Activated CD4-positive, alpha-beta T cell treated with anti-CD3 and anti-CD28 coated beads, Interleukin-2, amount 50 U/mL, for 1 hour (primary cell): ENCODE measurements at places on chromosomes 7 and 10.

GRCh38 chr7:22128528-22128920 is 182.8 kb upstream of the CDCA7L start:
- no peak for DNase-seq

- peak; percentile 8 for DNase-seq
Observed at GRCh38 chr10:17235136-17235535, 7.1 kb downstream of the VIM start.

DNA sequence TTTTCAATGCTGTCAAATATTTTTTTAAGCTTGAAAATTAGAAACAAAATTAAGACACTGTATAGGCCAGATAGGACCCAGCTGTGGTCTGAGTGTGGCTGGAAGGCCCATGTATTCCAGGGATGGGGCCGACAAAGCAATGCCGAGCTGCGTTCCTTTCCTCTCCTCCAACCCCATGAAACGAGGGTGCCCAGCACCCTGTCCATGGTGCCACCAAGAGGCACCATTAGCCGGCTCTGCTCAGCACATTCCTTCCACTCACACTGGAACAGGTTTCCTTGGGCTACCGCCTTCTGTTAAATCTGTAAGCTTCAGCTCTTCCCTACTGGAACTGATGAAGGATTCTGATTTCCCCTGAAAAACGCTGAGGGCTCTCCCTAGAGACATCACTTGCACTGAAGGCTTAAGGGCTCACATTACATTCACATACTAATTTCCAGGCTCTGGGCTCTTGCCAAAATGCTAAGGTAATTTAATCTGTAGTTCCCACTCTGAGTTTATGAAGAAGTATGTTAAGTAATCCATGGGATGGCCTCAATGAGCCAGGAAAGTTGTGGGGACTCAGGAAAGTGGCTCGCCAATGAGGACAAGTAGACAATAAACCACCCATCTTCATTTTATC is 73.7 kb upstream of the CAMK2B start:
- no peak for DNase-seq

GRCh38 chr7:73758581-73759138 is 11.4 kb downstream of the CLDN3 start:
- DNase-seq: no peak

- DNase-seq: no peak
Observed at GRCh38 chr10:29636178-29636577, 1.4 kb upstream of the SVIL start.

- no peak for DNase-seq
Observed at GRCh38 chr7:100452513-100452912, 11.5 kb downstream of the SPACDR start.

DNA sequence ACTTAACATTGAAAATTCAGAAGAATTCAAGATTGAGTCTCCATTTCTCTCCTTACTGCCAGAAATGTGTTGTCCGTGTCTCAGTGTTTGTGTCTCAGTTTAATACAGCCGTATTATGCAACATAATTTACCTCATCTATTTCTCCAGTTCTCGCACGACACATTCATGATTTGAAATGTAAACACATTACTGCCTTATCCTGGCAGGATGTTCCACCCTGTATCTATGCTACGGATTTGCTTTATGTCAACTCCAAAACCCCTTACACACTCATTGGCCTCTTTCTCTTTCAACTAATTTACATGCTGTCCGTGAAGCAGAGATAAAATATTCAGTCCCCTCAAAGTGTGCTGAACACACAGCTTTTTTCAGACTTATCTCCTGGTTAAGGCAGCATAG is 653.7 kb upstream of the SEMA3D start:
- no peak for DNase-seq

DNA sequence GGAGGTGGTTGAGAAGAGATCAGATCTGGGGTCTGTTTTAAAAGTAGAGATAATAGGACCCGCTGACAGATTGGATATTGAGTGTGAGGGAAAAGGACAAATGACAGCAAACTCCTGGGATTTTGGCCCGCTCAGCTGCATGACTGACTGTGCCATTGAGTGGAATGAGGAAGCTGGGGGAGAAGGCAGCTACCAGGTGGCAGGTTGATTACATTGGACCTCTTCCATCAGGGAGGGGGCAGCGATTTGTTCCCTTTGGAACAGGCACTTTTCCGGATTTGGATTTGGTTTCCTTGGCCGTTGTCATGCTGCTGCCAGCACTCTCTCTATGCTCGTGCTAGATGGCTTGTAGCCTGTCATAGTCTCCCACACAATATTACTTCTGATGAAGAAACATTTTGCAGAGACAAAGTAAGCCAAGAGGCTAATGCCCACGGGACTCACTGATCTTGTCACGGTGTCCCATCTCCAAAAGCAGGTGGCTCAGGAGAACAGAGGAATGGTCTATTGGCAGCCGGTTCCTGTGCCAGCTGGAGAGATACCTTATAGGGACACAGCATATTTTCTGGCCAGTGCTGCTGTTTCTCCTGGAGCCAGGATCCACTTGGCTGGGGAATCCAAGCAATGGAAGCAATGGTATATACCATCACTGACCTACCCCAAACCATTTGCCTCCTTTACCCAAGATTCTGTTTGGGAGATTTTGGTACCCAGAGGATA is 69.1 kb upstream of the WAC start:
- DNase-seq: no peak
